PC-3 (cell line): ENCODE measurements at places on chromosomes 12 and 14.

GRCh38 chr12:52221912-52222457 lies 11.1 kb upstream of the KRT7 start:
- peak; percentile 82 for DNase-seq

GRCh38 chr14:85156319-85156718 lies 373.6 kb upstream of the FLRT2 start:
- no peak for DNase-seq

DNA sequence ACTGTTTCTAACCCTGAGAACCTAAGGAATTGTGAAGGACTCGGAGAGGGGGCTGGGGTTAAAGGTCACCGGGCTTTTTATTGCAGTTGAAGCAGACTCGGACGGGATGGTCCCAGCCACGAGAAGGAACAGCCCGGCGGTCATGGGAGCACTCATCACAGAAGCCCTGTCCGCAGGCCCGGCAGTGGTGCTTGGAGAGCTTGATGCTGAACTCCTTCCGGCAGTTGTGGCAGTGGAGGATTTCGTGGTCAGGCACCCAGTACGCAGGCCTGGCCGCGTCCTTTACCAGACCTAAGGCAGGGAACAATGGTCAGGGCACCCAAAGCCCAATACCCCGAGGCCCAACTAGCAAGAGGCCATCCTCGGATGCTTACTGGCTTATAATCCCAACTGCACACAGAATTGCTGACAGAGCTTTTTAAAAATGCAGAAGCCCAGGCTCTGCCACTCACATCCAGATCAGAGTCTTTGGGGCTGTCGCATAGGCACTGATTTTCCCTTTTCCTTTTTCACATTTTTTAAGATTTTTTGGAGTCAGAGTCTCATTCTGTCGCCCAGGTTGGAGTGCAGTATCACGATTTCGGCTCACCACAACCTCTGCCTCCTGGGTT lies 44.7 kb downstream of the DCAF4 start:
- no peak for DNase-seq

GRCh38 chr12:96889273-96889933 lies 17.7 kb upstream of the NEDD1 start:
- DNase-seq: peak; percentile 90

DNA sequence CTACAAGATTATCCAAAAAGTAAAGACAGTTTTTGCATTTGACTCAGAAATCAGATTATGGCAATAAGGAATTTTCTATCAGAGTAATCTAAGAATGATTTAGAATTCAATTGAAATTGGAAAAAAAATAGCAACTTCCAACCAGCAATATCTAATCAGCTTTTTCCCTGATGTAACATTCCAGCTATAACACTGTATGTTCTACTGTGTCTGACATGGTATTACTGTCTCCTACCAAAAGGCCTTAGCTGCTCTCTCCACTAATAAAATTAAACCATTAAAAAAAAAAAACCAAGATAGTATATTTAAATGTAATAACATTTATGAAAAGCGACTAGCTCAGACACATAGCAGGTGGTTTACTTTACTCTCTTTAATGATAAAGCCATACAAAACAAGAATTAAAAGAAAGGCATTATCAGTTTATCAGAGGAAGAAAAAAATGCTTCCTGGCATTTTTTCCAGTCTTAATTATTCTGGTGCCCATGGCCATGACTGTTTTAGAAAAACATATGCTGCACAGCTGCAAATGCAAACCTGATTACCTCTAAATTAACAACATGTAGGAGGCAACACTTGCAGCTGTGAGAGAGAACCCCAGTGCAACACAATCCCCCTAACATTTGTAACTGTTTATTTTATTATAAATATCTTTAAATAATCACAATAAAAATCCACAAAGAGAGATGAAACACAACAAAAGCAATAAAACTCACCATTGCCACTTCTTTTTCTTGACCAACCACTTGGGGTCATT lies 28.8 kb downstream of the PHLDA1 start:
- no peak for DNase-seq

DNA sequence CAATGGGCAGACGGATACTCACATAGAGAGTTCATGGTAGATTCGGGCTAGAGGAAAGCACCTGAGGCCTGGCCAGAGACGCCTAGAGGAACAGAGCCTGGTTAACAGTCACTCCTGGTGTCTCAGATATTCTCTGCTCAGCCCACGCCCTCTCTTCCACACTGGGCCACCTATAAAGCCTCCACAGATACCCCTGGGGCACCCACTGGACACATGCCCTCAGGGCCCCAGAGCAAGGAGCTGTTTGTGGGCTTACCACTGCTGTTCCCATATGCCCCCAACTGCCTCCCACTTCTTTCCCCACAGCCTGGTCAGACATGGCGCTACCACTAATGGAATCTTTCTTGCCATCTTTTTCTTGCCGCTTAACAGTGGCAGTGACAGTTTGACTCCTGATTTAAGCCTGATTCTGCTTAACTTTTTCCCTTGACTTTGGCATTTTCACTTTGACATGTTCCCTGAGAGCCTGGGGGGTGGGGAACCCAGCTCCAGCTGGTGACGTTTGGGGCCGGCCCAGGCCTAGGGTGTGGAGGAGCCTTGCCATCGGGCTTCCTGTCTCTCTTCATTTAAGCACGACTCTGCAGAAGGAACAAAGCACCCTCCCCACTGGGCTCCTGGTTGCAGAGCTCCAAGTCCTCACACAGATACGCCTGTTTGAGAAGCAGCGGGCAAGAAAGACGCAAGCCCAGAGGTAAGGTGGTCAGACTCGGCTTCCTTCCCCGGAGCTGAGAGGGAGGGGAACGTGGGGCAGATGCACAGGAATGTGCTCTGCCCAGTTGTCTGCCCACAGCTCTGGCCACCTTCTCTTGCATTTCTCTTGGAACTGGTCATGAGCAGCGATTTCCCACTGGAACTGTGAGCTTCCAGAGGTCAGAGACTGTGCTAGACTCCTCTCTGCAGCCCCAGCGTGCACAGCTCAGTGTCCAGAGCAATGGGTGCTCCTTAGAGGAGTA lies at the start of gene CD4:
Gene CD4 (plus strand): TSS at position 557 of the 953 bp plus-strand sequence. CDS start 10,611 bp downstream, outside the sequence.
- no peak for DNase-seq

GRCh38 chr14:34387974-34388516 lies 74.0 kb downstream of the SPTSSA start:
- DNase-seq: peak; percentile 19
